ENCODE measurements at places on chromosomes 11 and 22. TPM values are rescaled to one million over a fixed set of nuclear protein-coding genes. Genes with fewer than 3 reads are reported as not detected.
A peak's percentile ranks its signal among the peaks of the same experiment; 100 is the strongest.

DNA sequence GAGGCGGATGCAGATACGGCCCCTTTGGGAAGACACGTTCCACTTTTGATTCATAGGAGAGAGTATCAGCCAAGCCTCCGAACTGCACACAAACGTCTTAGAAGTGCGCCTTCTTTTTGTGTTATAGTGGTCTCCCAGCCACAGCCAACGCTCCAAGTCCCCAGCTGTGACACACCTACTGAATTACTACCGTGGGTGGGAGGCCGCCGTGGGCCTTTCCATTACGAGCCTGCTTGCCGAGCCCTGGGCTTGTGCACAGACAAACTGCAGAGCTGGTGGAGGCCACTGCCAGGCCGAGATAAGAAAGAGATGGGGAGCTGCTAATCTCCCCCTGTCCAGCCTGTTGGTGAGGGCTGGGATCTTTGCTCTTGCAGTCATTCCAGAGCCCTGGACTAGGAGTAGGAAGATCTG is 761 bp downstream of the HMBS start:
- no peak for DNase-seq

GRCh38 chr11:57484141-57484710 is 23.9 kb downstream of the RTN4RL2 start:
- peak; percentile 32 for DNase-seq

GRCh38 chr11:134413043-134413825 is 1.2 kb upstream of the B3GAT1 start:
- no peak for DNase-seq

DNA sequence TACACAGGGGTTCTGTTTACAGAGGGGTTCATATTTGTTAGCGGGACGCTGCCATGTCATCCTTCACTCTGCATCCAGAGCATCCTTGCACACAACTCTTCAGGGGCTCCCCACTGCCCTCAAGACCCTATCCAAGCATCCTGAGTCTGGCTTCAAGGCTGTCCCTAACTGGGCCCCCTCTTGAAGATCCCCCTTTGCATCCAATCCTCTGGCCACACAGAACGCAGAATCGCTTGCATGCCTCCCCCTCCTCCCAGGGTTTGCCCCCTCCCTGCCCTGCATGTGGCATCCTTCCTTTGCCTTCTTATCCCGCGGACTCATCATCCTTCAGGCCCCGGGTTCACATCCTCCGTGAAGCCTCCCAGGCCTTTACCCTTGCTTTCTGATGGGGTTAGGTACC is 18.6 kb downstream of the C1QTNF6 start:
- no peak for DNase-seq

DNA sequence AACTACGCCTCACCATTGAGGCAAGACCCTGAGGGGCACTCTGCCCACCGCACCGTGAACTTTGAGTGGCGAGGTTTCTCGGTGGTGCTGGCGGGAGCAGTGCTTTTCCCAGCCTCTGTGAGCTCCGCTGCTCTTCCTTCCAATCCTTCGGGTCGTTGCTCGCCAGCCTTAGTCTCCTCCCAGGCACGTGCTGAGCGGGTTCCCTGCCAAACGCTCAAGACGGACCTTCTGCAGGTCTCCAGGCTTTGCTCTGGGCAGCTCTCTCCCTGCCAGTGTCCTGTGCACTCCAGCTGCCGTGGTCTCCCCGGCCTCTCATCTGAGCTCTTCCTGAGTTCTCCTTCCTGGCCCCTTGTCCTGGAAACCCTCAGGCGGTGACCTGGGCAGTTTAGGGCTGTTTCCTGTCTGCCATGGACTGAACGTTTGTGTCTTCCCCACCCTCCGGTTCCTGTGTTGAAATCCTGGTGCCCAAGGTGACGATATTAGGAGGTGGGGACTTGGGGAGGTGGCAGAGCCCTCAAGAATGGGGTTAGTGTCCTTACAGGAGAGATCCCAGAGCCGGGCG is 11.2 kb upstream of the MUC6 start:
- no peak for DNase-seq

DNA sequence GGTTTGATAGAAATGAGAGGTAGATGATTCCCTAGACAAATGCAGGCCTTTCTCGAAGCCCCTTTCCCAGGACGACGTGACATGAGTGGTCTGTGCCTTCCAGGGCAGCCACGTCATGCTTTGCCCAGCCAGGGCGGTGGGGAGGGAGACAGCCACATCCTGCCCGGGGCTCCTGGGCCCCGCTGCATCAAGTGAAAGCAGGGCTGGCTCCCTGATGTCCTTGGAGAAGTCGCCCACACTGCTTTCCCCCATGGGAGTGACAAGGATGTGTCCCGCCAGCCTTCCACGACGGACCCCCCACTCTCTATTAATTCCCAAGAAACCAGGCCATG is 13.2 kb downstream of the PPARA start:
- DNase-seq = no peak

- no peak for DNase-seq
These were observed 321.3 kb downstream of the TTC28 start for GRCh38 chr22:28358312-28358711.

The TRIM22 gene
- 8.2 TPM for total RNA-seq

- DNase-seq = peak; percentile 9
These were observed 56.9 kb upstream of the CADM1 start for GRCh38 chr11:115561116-115561515.

GRCh38 chr22:41352058-41352457 is 29.7 kb upstream of the TEF start:
- no peak for DNase-seq

The SPA17 gene
- 3.5 TPM for total RNA-seq

GRCh38 chr11:36441610-36442208 is 68.4 kb downstream of the TRAF6 start:
- no peak for DNase-seq

The ACRV1 gene
- total RNA-seq = not detected

DNA sequence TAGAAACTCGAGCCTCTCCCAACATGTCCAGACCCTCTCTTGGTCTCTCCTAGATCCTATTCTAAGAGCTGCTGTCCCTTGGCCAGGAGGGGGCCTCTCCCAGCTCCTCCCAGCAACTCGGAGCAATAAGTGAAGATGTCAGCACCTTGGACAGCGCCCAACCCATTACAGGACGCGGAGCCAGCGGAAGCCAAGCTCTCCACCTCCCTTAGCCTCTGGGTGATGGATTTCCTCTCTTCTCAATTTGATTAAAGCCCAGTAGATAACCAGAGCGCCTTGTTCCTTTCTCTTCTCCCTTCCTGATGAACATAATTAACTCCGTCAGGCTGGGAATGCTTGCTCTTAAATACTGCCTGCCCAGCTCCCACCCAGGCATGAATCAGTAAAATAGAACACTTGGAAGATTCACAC is 26.2 kb upstream of the TPBGL start:
- DNase-seq = peak; percentile 90

The CCDC82 gene
- 16.3 TPM for total RNA-seq

The SLC37A2 gene
- total RNA-seq = 2.6 TPM

GRCh38 chr11:121550247-121551030 is 97.7 kb upstream of the SORL1-AS1 start:
- no peak for DNase-seq

- peak; percentile 22 for DNase-seq
These were observed 25.8 kb downstream of the KCNC1 start for GRCh38 chr11:17760102-17761029.

- peak; percentile 57 for DNase-seq
These were observed 524.0 kb upstream of the KIRREL3 start for GRCh38 chr11:127524618-127525017.

The GLB1L3 gene
- total RNA-seq = not detected

DNA sequence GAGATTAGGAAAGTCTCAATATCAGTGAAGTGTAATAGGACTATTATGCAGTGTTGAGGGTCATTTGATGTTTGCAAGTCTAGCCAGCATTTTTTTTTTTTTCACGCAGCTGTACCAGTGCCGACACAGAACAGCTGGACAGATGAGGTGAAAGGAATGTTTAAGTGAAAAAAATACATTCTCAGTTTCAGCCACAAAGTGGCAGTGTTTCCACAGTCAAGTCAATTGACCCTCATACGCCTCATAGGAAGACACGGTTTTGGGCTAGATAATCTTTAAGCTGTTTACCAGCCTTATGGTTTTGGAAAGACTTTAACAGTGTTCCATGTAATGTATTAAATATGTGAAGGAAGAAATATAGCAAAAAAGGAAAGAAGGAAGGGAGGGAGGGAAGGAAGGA is 349.9 kb upstream of the ANO3 start:
- DNase-seq = peak; percentile 92

The SCUBE1 gene
- 0.13 TPM for total RNA-seq

DNA sequence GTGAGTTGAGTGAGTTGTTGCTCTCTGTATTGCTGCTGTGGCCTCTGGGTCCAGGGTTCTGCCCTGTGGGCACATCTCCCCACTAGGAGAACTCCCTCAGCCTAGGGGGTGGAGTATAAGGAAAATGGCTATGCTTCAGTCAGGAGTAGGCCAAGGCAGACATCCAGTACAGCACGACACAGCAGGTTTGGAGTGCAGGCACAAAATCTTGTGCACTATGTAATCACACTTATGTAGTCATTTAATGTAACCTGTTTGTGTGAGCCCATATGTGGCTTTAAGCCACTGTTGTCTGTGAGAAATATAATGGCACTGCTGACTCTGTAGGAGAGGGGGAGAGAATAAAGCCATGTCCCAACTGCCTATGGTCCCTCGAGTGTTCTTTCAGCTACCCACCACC is 90.1 kb downstream of the CCDC83 start:
- no peak for DNase-seq

DNA sequence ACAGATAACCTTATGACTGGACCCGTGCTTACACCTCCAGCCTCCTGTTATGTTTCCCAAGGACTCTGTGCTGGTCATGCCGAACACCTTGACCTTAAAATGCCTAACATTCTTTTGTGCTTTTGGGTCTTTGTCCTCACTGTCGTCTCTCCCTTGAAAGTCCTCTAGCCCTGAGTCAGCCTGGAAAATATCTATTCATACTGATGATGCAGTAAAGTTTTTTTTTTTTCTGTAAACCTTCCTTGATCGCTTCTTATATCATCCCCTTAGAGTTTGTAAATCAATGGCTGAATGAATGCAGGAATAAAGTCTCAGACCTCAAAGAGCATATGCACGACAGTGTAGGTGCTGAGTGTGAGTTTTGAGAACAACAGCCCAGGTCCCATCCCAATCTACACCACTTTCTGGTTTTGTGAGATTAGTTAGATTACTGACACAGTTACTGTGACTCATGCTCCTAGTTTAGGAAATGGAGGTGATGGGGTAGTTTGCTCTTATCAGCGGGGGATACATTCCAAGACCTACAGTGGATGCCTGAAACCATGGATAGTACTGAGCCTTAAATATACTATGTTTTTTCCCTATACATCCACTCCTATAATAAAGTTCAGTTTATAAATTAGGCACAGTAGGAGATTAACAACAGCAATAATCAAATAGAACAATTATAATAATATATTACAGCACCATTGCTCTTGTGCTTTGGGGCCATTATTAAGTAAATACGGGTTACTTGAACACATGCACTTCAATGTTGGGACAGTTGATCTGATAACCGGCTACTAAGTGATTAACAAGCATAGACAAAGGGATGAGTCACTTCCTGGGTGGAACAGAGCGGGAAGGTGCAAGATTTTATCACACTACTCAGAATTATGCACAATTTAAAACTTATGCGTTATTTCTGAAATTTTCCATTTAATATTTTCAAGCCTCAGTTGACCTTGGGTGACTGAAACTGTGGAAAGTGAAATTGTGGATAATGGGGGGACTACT is 8.6 kb downstream of the TCN1 start:
- DNase-seq = no peak

DNA sequence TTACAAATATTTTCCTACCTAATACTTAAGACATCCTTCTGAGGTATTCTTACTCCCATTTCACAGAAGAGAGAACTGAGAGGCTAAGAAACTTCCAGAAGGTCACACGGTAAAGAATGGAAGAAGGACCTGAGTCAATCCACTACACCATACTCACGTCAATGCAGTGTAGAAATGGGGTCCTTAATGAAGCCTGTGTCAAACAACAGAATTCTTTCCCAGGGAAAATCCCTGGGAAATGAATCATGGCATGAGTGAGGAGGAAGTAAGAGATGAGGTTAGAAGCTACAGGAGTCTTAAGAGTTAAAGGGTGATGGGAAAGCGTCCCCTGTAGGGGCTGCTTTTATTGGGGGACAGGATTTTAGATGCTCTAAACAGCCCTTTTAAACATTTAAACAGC is 147.9 kb downstream of the C11orf91 start:
- no peak for DNase-seq

DNA sequence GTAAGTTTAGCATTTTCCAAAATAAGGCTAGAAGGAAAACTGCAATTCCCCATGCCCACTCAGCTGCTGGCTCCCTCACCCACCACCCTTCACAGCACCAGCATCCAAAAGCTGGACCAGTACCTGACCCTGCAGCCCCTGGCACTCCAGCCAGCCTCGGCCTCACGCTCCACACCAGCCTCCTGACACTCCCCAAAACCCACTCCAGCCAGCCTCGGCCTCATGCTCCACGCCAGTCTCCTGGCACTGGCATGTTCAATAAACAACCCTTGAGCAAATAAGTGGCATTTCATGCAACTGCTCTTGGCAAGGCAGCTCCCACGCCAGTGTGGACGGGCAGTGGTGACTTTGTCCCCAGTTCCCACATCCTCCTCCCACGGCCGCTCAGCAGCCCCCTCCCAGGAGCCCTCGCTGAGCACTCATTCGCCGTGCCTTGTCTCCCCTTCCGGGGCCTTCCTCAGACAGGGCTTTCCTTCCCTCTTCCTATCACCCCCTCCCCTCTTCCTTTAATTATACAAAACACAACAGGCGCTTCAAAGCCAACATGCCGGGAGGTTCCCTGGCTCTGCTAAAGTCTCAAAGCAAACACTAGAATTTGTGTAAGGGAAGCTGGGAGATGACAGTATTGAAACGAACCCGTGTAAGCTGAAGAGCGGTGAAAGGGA is 6.8 kb downstream of the TOLLIP start:
- no peak for DNase-seq

GRCh38 chr11:36361901-36362391 is 65.9 kb downstream of the PRR5L start:
- peak; percentile 34 for DNase-seq

DNA sequence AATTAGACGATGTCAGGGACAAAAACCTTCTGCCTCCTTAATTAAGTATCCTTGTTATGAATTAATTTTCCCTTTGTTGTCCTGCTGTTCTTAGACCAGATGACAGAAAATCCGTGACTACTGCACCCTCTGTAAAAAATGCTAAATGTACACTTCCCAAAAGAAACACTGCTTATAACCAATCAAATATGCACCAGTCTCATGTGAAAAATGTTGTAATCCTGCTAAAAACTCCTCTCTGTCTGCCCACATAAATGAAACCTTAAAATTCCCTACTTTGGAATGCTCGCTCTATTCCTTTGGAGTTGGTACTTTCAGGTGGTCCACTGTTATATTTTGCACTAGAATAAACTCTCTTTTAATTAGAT is 366.8 kb upstream of the CCDC179 start:
- DNase-seq = no peak

DNA sequence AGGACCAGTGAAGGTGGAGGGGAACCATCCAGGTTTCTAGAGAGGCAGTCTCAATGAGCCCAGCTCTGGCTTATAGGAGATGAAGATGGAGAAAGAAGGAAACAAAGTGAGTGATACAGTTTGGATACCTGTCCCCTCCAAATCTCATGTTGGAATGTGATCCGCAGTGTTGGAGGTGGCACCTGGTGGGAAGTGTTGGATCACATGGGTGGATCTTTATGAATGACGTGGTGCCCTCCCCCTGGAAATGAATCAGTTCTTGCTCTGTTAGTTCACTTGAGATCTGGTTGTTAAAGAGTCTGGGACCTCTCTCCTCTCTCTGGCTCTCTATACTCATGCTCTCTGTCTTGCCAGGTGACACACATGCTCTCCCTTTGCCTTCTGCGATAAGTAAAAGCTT is 393.1 kb upstream of the NARS2 start:
- DNase-seq = no peak
